ENCODE measurements at places on chromosomes 3 and 15.

- DNase-seq = no peak
Observed at GRCh38 chr3:24963762-24964625, 464.1 kb upstream of the RARB start.

GRCh38 chr3:47022641-47023071 is 43.2 kb downstream of the NBEAL2 start:
- DNase-seq = no peak

DNA sequence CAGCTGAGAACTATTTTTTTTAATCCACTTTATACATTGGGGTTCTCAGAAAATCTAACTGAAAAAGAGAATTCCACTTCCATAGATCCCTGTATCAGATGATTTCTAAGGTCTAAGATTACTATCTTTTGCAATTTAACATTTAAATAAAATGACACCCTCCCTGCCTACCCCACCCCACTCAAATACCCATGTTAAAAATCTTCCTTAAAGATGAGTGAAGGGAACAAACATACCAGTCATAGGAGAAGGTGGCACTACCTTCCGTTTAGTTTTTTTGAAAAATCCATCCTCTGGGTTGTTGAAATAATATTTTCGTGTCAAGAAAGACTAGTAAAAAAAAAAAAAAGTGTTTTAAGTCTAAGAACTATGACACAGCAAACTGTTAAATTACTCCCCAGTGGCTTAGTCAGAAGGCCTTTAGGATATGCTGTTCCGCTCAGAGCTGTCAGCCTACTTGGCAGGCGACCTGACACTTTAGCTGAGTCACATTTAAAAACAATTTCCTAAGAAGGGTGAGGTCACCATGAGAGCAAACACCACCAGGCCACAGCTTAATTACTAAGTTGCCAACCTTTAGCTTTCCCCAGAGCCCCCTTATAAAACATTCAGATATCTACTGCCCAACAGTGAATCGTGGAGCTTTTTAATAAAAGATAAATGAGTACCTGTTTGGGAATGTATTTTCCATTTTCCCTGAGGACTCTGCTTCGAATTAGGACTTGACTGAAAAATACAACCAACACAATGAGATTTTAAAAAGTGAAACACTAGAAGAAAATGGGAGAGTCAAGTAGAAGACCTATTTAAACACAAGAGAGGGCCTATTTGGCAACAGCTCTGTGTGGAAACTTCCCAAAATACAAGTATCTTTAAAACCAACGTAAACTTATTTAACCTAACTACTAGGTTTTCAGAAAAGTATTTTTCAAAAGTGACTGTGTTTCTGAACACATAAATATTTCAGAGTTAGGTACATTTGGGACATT is 9.6 kb downstream of the EMC3 start:
- DNase-seq = no peak

DNA sequence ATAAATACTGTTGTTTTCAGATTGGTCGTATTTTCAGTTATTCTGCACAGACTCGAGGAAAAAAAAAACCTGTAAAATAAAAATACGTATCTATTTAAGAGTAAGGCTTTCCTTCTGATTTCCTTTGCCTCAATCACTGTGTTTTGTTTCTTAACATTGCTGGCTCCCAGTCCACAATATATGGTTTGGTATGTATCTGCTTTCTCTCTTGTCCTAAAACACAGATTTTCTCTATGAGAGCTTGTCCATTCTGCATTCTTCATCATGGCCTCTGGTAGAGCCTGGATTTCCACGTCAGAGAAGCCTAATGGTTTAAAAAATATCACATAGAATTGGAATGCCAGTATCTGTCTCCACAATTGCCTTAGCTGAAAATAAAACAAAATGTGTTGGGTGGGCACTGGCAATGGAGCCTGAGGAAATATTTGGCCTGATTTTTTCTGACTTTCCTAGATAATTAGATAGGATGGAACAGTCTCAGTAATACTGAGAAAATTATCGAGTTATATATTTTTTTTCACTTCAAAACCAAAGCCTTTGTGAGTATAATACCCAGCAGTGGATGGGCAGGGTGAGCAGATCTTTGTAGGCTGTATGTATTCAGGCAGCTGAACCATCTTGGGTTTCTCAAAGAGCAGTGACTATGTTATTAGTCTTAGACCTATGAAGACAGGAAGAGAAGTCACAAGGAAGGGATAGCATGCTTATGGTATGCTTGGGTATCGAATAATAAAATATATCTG is 1.9 kb downstream of the CD200 start:
- no peak for DNase-seq

DNA sequence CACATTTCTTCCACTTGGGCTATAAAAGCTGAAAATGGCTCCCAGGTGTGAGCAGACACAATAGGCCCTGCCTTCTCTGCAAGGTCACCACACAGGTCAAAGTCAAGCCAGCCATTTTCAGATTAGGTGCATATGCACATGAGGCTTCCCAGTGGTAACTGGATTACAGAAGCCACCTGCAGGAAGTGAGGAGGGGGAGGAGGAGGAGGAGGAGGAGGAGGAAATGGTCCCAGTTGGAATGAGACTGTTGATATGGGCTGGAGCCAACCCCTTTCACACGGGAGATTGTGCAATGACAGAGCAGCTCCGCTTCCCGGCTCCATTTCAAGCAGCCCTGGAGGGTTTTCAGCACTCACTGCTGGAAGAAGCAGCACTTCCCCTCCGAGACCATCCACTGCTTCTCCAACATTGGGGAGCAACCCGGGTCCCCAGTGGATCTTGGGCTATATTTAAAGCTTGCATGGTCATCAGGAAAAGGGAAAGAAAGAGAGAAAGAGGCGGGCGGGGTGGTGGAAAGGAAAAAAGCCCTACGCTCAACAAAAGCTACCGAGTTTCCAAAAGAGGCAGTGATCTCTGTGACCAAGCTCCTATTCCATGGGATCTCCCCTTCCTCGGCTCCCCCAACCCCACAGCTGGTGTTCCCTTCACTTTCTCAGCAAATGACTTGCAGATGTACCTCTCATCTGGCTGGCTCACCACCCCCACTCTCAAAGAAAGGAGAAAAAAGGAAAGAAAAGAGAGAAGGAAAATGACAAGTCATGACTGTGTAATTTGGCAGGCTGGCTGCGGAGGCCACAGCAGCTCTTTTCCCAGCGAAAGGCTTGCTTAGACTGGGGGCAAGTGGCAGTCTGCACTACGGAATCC is 58.3 kb downstream of the LRIG1 start:
- no peak for DNase-seq

Data from stimulated activated CD4-positive, alpha-beta T cell treated with anti-CD3 and anti-CD28 coated beads, Interleukin-1b, Interleukin-23, amount 100 ng/mL, for 1 hour (primary cell).